Activated CD4-positive, alpha-beta memory T cell treated with anti-CD3 and anti-CD28 coated beads for 36 hours (primary cell): ENCODE measurements at places on chromosomes 7 and 10. TPM values are rescaled to one million over a fixed set of nuclear protein-coding genes. Genes with fewer than 3 reads are reported as not detected.

SFRP4 gene
- not detected for total RNA-seq

SYT15 gene
- 0.71 TPM for total RNA-seq

BBIP1 gene
- 36.4 TPM for total RNA-seq

CALCR gene
- not detected for total RNA-seq

IKZF5 gene
- total RNA-seq: 14.5 TPM

BLVRA gene
- total RNA-seq: 47.4 TPM

TEX47 gene
- not detected for total RNA-seq

GRB10 gene
- 9.9 TPM for total RNA-seq

EMX2 gene
- total RNA-seq: not detected

DLX6 gene
- not detected for total RNA-seq

MORN4 gene
- total RNA-seq: 5.3 TPM

MICU1 gene
- 41.2 TPM for total RNA-seq

AASS gene
- total RNA-seq: 2.0 TPM

MNX1 gene
- total RNA-seq: not detected

ADAP1 gene
- total RNA-seq: 16.1 TPM

RNF148 gene
- total RNA-seq: not detected

ABCA13 gene
- total RNA-seq: not detected

NODAL gene
- not detected for total RNA-seq

RPS24 gene
- 1,680 TPM for total RNA-seq

DLG5 gene
- 2.6 TPM for total RNA-seq

FAM25G gene
- not detected for total RNA-seq

C10orf67 gene
- 0.31 TPM for total RNA-seq

CFTR gene
- not detected for total RNA-seq

PDE6C gene
- not detected for total RNA-seq

HOXA5 gene
- total RNA-seq: not detected

NEURL1 gene
- 1.8 TPM for total RNA-seq

IFIT2 gene
- 27.7 TPM for total RNA-seq

TYW1 gene
- 15.0 TPM for total RNA-seq

TSPAN12 gene
- total RNA-seq: not detected

KEL gene
- total RNA-seq: 0.55 TPM

TLX1 gene
- total RNA-seq: not detected

CALHM1 gene
- total RNA-seq: not detected

ENTPD1 gene
- total RNA-seq: 2.8 TPM

OR9A2 gene
- total RNA-seq: not detected

CCL26 gene
- 1.3 TPM for total RNA-seq

GIMAP1 gene
- total RNA-seq: 6.0 TPM

PON3 gene
- total RNA-seq: not detected

GPR26 gene
- not detected for total RNA-seq

INA gene
- 0.14 TPM for total RNA-seq

TDRD1 gene
- 0.90 TPM for total RNA-seq

UTF1 gene
- total RNA-seq: not detected

HGF gene
- total RNA-seq: not detected

JCAD gene
- total RNA-seq: 0.05 TPM

ITPRID1 gene
- not detected for total RNA-seq

PLAC9 gene
- total RNA-seq: not detected

NEBL gene
- not detected for total RNA-seq
